ENCODE measurements at places on chromosomes 1 and 21.

DNA sequence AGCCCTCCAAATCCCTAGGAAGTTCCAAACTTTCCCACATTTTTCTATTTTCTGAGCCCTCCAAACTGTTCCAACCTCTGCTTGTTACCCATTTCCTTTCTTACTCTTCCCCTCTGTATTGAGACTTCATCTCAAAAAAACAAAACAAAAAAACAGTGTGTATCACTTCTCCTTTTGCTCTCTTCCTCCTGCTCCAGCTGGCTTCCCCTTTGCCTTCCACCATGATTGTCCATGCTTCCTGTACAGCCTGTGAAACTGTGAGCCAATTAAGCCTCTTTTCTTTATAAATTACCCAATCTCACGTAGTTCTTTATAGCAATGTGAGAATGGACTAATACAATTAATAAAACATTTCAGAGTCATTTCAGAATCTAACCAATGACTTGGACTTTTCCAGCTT is 69.6 kb upstream of the KRTAP19-8 start:
- no peak for DNase-seq

DNA sequence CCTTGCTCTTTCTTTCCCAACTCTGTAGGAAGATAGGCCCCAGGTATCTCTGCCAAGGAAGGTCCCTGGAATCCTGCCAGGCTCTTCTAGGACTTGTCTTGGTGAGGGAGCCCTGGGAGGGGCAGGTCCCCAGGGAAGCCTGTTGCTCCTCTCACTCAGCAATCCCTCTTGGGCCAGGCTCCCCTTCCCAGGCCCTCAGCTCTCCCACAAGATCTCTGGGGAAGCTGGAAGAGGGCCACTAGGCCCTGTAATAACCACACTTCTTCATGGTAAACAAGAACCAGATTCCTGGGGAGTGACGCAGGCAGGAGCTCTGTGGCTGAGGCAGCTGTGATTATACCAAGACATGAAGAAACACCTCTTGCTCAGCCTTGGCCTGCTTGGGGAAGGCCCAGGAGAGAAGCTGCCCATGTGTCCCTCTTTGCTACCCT is 9.9 kb upstream of the MAPKAPK2 start:
- DNase-seq, result no peak

DNA sequence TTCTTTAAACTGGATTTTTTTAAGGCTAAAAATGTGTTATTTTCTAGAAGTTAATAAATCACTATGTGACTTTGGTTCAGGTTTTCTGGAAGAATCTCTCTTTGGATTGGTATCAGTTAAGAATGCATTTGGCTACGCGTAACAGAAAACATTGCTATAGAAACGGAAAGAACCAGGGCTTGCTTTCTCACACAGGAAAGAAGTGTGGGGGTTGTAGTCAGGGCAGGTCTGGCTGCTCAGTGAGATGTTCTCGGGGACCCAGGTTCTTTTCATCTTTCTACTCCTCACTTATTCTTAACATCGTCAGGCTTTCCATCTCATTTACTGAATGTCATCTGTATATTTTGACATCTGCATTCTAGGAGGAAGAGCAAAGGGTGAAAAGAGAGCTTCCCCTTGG is 191.4 kb downstream of the ZBTB18 start:
- no peak for DNase-seq

- DNase-seq, result no peak
Observed at GRCh38 chr1:174815474-174815908, 184.3 kb upstream of the CACYBP start.

DNA sequence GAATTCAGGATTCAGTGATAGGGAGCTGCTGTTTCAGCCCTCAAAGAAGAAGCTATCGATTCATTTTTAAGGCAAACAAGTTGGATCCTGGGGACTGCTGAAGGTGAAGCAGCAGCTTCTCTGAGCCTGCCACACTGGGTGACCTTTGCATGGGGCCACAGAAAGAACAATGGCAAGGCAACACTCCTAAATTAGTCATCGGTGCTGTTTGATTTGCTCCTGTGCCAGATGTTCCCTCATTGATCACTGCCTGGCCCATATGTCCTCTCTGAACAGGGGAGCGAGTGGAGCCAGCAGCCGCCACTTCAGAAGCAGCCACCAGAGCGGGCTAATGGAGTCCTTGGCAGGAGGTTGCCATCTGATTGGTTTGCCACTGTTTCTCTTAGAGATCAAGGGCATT is 391.5 kb downstream of the NTNG1 start:
- DNase-seq, result no peak

DNA sequence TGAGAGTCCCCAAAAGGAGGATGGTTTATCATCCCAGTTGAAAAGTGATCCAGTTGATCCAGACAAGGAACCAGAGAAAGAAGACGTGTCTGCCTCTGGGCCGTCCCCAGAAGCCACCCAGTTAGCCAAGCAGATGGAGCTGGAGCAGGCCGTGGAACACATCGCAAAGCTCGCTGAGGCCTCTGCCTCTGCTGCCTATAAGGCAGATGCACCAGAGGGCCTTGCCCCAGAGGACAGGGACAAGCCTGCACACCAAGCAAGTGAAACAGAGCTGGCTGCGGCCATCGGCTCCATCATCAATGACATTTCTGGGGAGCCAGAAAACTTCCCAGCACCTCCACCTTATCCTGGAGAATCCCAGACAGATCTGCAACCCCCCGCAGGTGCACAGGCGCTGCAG is 43.3 kb downstream of the ZBTB17 start:
- no peak for DNase-seq

- no peak for DNase-seq
Observed at GRCh38 chr1:184648856-184649201, 105.8 kb downstream of the EDEM3 start.

- DNase-seq, result no peak
Observed at GRCh38 chr1:153777648-153778047, 2.4 kb downstream of the SLC27A3 start.

DNA sequence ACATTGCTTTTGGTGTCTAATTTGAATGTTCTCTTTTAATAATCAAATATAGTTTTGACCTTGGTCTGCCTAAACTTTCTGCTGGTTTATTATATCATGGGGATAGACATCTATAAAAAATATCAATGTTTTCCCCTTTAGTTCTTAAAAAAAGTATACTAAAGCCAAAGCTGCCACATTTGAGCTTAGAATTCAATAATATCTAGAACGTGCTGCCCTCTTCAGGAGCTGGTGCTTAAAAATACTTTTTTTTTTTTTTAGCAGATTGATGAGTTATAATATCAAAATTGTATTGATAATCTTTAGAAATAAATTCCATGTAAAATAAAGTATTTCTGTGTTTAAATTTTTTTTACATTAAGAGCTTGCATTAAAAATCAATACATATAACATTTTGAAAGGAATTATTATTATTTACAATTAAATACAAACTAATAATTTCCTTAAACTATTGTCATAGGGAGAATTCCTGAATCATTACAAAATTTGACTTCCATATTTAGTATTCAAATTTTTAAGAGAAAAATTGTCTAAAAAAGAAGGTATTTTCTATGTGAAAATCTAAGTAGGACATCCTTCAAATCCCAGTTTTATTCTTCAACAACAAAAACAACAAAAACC is 40.1 kb upstream of the ADGRL2 start:
- no peak for DNase-seq

GRCh38 chr1:107954126-107954525 is 10.9 kb downstream of the VAV3 start:
- no peak for DNase-seq

GRCh38 chr1:3463013-3463385 is 8.5 kb downstream of the ARHGEF16 start:
- DNase-seq, result no peak

GRCh38 chr1:157585984-157586383 is 11.9 kb downstream of the FCRL4 start:
- no peak for DNase-seq

DNA sequence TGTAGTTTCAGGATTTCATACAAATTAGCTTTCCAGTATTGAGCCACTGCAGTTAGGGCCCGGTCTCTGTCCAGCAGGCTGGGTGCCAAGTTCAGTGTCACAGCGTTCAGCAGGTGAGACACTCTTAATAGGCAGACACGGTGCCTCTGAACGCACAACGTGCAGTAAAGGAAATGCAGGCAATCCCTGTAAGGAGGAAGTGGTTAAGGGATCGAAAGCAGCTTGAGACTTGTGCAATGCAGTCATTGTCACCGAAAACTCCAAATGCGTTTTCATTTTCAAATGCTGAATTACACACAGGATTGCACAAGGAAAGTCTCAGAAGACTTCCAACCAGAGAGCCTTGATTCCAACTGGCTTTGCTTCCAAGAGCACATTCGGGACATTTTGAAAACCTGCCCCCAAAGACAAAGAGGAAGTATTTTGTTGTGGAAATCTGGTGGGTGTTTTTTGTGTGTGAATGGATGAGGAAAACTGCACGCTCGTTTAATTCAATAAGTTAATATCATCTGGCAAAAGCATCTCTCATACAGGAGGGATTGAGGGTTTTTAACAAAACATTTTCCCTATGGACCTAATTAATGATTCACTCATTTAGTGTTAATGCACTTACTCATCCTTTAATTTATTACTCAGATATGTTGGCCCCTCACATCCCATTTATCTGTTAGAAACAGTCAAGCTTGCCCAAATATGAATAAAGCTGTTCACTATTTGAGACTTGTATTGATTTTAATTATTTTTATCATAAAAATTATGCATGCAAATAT is 61.6 kb downstream of the PTGS2 start:
- no peak for DNase-seq

GRCh38 chr1:41475859-41476567 is 8.5 kb downstream of the EDN2 start:
- no peak for DNase-seq

- DNase-seq, result no peak
Observed at GRCh38 chr1:23695667-23696066, 4.1 kb downstream of the RPL11 start.

- DNase-seq, result no peak
Observed at GRCh38 chr1:225258811-225259210, 169.0 kb downstream of the LBR start.

GRCh38 chr21:44381874-44382273 is 28.5 kb downstream of the TRPM2 start:
- DNase-seq, result no peak

GRCh38 chr1:18253093-18253492 is 145.5 kb downstream of the IGSF21 start:
- DNase-seq, result no peak

- no peak for DNase-seq
Observed at GRCh38 chr1:119974013-119974412, 77.7 kb upstream of the ADAM30 start.

GRCh38 chr21:29893687-29894086 is 46.1 kb downstream of the GRIK1 start:
- DNase-seq, result no peak

DNA sequence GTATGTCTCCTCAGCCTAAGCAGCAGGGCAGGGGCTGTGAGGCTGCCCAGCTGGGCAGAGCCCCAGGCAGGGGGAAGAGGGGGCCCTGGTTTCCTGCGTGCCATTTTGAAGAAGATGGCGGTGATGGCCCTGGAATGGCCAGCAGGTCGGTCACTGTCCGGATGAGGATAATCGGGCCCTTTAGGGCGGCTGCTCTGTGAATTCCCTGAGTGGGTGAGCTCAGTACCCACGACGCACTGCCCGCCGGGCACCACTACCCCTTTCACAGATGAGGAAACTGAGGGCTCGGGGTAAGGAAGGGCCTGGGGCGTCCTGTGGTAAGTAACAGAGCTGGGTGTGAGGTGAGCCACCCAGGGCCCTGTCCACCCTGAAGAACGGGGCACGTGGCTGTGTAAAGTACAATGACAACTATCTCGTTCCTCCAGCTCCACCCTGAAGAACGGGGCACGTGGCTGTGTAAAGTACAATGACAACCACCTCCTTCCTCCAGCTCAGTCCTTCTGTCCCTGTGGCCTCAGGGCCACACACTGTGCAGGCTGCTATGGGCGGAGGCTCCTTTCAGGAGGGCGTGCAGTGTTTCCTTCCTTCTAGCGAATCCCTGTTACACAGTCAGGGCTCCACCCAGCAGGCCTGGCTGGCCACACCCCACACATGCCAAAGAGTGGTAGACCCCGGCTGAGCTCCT is 23.2 kb downstream of the ITGB2 start:
- DNase-seq, result no peak

- no peak for DNase-seq
Observed at GRCh38 chr1:228827019-228827418, 91.7 kb downstream of the RHOU start.

- DNase-seq, result no peak
Observed at GRCh38 chr1:37663426-37664000, 28.8 kb upstream of the CDCA8 start.

GRCh38 chr1:67184838-67185421 is 18.7 kb downstream of the IL23R start:
- no peak for DNase-seq

DNA sequence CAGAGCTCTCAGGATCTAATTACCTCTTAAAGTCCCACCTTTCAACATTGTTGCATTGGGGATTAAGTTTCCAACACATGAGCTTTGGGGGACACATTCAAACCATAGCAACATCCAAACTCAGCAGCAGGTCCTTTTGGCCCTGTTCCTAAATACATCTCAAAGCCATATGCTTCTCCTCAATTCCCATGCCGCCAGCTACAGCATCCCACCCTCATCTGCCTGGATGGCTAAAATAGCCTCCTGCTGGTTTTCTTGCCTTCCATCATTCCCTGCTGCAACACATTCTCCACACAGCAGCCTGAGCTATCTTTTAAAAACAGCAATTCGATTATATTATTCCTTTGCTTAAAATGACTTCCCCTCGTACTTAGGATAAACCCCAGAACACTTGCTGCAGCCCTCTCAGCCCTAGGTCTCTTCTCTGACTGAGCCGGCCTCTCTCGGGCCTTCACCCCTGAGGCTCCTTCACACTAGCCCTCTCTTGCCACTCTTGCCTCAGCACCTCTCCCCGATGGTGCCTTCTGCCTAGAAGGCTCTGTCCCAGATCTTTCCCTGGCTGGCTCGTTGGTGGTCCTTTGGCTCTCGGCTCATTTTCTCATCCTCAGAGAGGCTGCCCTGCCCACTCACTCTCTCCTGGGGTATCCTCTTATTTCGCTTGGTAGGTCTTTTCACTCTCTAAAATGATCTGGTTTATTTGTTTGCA is 16.5 kb downstream of the MYBPH start:
- DNase-seq, result no peak

DNA sequence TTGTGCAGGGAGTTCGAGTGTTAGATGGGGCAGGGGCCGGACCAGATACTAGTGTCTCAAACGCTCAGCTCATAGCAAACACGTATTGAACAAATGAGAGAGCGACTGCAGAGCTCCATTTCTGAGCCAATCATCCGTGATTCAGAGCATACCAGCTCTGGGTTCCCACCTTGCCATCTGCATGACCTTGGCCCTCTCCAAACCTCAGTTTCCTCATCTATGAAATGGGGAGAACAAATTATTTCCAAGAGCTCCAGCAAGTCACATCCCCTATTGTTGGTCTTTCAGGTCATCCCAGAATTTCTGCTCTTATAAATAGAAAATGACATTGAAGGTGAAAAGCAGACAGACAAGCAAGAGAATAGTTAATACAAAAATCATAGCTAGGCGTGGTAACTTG is 10.2 kb upstream of the RUNX3 start:
- no peak for DNase-seq

All from activated T-cell treated with anti-CD3 and anti-CD28 coated beads, Interleukin-2, amount 50 U/mL, for 4 hours (primary cell).